ENCODE measurements at places on chromosomes 12 and 14. TPM values are rescaled to one million over a fixed set of nuclear protein-coding genes. Genes with fewer than 3 reads are reported as not detected.

Gene CCDC177
- polyA plus RNA-seq = not detected

Gene SLC25A47
- 1.0 TPM for polyA plus RNA-seq

Gene OTUB2
- polyA plus RNA-seq = 1.6 TPM

Gene PLEKHG7
- 0.45 TPM for polyA plus RNA-seq

Gene JDP2
- polyA plus RNA-seq = 20.1 TPM

DNA sequence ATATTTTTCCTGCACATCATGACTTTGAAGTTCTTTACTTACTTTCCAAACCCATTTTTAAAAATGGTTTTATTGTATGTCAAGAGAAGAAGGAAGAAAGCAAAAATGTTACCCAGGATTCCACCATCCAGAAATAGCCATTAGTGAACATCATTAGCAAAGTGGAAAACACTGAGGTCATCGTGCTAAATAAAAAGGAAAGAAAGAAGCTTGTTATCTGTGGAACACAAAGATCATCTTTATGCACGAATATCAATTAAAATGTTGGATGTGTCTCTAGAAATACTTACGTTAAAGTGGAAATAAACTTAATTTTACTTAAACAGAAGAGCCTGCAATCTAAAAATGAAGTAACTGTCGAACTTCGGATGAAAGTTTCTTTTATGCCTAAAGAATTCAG, 27.3 kb downstream of the SFSWAP start:
- H3K36me3 ChIP-seq = peaks cover 38% of the 10 kb centered on the region
- H3K27me3 ChIP-seq = no peaks in the 10 kb centered on the region
- no peak overlapping the region for H3K4me3 ChIP-seq
- DNase-seq = no peak
- no peak overlapping the region for H3K27ac ChIP-seq
- H3K4me1 ChIP-seq = no peaks in the 10 kb centered on the region

DNA sequence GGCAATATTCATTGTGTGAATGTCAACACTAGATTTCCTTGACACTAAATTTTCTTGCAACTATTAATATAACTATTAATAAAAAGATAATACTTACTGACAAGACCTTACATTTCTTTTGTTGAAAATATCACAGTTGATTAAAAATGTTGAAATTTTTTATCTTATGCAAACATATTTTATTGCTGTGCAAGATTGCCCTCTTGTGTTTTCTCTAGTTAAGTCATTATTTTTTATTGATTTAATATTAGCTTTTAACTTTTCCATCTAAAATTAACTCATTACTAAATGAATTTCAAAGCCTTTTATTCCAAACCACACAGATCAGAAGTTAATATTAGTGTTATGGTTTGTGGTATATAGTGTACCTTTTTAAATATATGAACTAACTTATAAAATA, 11.7 kb upstream of the NAA30 start:
- no peak overlapping the region for H3K27ac ChIP-seq
- H3K36me3 ChIP-seq = no peaks in the 10 kb centered on the region
- no peak overlapping the region for H3K4me3 ChIP-seq

DNA sequence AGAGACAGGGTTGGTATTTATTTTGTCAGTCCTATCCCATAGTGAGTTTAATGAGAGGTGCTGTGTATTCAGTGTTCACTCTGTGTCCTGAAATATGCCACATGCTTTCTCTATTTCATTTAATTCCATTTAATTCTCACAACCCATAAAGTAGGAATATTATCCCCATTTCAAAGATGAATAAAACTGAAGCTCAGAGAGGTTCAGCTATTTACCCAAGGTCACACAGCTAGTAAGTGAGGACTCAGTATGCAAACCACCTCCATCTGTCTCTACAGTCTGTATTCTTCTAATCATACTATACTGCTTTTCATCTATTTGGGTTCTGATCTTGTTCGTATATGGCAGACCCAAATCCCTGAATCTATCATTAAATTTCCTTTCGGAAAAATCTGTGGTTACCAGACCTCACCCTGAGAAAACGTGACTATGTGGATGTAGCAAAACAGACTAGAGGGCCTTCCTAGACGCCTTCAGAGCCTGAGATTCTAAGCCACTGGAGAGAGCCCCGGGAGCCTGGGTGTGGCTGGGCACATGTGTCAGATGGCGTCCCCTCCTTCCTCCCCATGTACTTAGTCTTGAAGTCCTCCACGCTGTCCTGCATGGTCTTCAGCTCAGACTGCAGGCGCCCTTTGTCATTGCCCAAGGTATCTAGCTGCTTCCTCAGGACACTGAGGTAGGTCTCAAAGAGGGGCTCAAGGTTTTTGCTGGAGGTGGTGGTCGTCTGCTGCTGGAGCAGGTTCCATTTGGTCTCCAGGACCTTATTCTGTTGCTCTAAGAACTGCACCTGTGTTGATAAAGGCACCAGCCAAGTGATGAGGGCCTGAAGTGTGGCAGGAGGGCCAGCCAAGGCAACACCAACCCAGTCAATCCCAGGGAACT, 2.5 kb downstream of the KRT4 start:
- no peak overlapping the region for H3K27ac ChIP-seq
- no peaks in the 10 kb centered on the region for H3K36me3 ChIP-seq
- H3K4me3 ChIP-seq = no peak overlapping the region
- DNase-seq = no peak
- no peaks in the 10 kb centered on the region for H3K27me3 ChIP-seq

- no peak overlapping the region for H3K4me3 ChIP-seq
- H3K36me3 ChIP-seq = no peaks in the 10 kb centered on the region
These were observed 6.8 kb upstream of the SYNE3 start for GRCh38 chr14:95523051-95523814.

DNA sequence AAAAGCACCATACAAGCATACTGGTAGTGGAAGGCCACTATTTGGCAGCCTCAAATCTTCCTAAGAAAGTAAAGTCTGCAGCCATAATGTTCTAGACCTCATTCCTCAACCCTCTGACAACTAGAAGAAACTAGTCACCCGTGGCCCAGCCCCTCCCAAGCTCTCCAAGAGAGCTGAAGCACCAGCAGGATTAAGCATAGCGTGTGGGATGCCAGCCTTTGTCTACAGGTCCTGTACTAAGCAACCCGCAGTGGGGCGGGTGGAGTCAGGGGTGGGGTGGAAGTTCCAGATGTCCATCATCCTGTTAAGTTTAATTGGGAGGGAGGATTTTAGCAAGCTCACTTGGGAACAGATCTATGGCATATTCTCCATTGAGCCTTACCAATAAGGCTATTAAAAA, 14.2 kb downstream of the SLC11A2 start:
- peaks cover 7% of the 10 kb centered on the region for H3K4me1 ChIP-seq
- H3K27me3 ChIP-seq = no peaks in the 10 kb centered on the region
- H3K27ac ChIP-seq = no peak overlapping the region
- no peak for DNase-seq
- no peak overlapping the region for H3K4me3 ChIP-seq

- no peak overlapping the region for H3K4me3 ChIP-seq
- H3K4me1 ChIP-seq = no peaks in the 10 kb centered on the region
- no peaks in the 10 kb centered on the region for H3K36me3 ChIP-seq
- peaks cover 6% of the 10 kb centered on the region for H3K27me3 ChIP-seq
These were observed 420.1 kb downstream of the VRK1 start for GRCh38 chr14:97217111-97217885.

GRCh38 chr14:94478420-94478819, 2.4 kb upstream of the SERPINA9 start:
- no peak overlapping the region for H3K4me3 ChIP-seq
- H3K4me1 ChIP-seq = no peaks in the 10 kb centered on the region
- DNase-seq = no peak
- H3K36me3 ChIP-seq = no peaks in the 10 kb centered on the region

DNA sequence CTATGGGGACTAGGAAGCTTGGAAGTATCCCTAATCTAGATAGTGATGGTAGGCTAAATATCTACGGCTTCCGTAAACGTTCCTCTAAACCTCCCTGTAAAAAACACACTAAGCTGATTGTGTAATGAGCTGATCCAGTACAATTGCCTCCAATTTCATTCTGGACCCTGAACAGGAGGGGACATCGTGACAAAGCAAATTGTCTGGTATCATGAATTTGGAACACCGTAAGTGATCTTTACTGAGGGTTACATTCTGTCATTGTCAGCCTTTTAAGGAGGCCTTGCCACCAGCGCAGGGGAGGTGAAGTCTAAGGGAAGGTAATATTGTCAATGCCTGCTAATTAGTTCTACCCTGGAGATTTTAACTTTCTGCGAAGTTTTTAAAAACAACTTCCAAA, 487 bp upstream of the MGST1 start:
- H3K27ac ChIP-seq = peak overlapping the region; percentile 71
- H3K4me1 ChIP-seq = no peaks in the 10 kb centered on the region
- peak overlapping the region; percentile 68 for H3K4me3 ChIP-seq
- no peak for DNase-seq
- H3K36me3 ChIP-seq = no peaks in the 10 kb centered on the region
- no peaks in the 10 kb centered on the region for H3K27me3 ChIP-seq

- no peaks in the 10 kb centered on the region for H3K36me3 ChIP-seq
- no peak for DNase-seq
- peak overlapping the region; percentile 62 for H3K27ac ChIP-seq
- H3K27me3 ChIP-seq = no peaks in the 10 kb centered on the region
- H3K4me3 ChIP-seq = peak overlapping the region; percentile 73
These were observed 15.8 kb upstream of the ANKRD9 start for GRCh38 chr14:102525219-102525928.

- no peak overlapping the region for H3K27ac ChIP-seq
- H3K4me1 ChIP-seq = no peaks in the 10 kb centered on the region
- no peaks in the 10 kb centered on the region for H3K36me3 ChIP-seq
- no peaks in the 10 kb centered on the region for H3K27me3 ChIP-seq
- no peak overlapping the region for H3K4me3 ChIP-seq
These were observed 423.6 kb downstream of the BTG1 start for GRCh38 chr12:91722072-91722471.

- no peaks in the 10 kb centered on the region for H3K4me1 ChIP-seq
- peak; percentile 75 for DNase-seq
- no peak overlapping the region for H3K4me3 ChIP-seq
- H3K27ac ChIP-seq = no peak overlapping the region
These were observed 417.3 kb downstream of the SNAPC1 start for GRCh38 chr14:62179367-62180018.

Measured in kidney (tissue), 22 donors.